ENCODE measurements at places on chromosomes 11 and 22.

DNA sequence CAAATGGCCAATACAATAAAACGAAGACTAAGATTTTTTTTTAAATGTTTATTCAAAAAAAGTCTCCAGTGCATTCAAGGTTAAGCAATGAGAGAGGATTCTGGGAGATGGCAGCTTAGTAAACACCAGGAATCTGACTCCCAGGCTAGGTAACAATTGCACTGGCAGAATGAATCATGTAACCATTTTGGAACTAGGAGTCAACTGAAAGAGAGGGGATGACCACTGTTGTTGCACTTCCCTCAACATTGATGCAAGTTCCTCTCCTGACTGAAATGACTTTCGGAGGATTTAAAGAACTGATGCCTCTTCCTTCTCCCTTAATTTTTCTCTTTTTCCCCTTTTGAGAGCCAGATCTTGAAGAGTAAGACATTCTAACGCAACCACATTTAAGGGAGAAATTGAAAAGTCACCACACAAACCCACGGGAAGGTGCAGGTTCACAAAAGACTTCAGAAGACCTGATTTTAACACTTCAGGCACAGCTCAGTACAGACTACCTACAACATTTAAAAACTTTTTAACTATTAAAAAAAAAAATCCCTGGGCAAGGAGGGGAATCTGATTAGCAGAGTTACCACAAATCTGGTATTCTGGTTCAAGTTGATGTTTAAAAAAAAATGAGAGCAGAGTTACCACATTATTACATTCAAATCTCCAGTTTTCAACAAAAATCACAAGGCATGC is 56.8 kb downstream of the FCHSD2 start:
- no peak for DNase-seq

DNA sequence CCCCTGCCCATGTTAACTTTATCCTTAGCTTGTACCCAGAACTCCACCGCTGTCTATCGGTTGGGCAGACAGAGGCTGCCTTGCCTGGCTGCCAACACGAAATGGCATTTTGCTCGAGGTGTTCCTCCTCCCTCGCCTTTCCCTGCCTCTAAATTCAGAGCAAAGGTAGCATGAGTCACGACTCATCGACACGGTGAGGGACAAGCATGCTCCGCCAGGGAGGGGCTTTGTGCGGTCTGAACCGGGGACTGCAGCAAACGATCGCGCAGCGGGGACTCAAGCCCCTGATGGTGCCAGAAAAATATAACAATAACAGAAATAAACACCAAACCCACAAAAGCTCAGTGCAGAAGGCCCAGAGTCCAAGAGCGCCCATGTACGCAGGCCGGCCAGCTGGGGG is 52.3 kb downstream of the RTL6 start:
- DNase-seq, result no peak

DNA sequence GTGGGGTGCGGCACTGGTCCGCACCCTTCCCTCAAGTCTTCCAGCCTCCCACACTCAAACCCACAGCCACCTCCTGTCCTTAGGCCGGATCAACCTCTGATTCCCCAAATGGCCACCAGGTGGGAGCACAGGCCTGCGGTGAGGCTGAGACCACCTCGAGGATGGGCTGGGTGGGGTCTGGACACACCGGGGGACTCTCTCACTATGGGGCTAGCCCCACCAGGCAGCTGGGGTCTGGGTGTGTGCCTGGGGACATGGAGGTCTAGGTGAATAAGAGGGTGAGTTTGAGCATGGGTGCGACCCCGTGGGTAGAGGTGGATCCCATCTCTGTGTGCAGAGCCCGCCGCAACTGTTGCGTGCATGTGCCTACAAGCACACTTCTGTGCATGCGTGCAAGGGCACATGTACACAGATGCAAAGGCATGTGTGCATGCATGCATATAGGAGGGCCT is 32.6 kb downstream of the MYO18B start:
- no peak for DNase-seq

GRCh38 chr22:39526736-39527171 is 5.8 kb downstream of the RPS19BP1 start:
- DNase-seq, result no peak

GRCh38 chr11:95833378-95833777 is 43.1 kb downstream of the CEP57 start:
- DNase-seq, result no peak

GRCh38 chr11:120332822-120333716 is 3.1 kb upstream of the ARHGEF12 start:
- no peak for DNase-seq
